ENCODE measurements at places on chromosomes 2 and 18.

DNA sequence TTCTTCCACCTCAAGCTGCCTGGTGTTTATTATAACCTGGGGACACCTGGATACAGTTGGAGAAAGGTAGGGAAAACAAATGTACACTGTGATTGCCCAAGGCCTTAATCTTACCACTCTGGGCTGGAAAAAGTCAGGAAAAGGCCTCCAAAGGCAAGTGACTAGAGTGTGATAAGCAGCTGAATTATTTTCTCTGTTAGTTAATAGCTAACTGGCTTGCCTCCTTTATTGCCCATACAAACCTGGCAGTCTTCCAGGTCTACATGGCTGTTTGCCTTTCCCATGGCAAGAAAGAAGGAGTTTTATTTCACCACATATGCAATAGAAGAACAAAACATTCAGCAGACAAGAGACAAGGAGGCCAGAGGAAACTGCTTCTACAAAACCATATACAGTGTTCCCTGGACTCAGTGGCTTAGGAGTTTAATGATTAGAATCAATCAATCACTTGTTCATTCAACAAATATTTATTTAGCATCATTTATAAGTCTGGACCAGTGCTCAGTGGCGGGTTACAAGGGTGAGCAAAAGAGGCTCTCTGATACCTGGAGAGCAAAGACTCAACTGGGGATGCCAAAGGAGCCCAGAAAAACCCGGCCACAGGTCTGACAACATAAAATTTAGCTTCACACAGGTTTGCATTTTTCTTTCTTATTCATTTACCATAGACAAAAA, 27.5 kb upstream of the SUCLG1 start:
- no peak for DNase-seq

GRCh38 chr2:75155115-75155514, 44.2 kb downstream of the TACR1 start:
- DNase-seq = no peak

DNA sequence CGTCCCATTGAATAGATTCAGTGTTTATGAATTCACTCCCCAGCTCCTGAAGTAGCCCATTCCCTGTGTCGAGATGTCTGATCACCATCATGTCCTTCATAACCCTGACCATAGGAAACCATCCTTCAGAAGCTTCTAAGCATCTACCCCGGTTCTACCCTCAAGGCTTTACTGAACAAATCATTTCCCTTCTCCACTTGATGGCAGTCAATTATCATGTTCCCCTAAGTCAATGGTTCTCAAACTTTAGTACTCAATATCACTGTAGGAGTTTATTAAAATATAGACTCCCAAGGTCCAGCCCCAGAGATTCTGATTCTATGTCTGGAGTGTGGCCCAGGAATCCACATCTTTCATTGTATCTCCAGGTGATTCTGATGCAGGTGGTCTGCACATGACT, 228.4 kb upstream of the SP5 start:
- DNase-seq = peak; percentile 10

DNA sequence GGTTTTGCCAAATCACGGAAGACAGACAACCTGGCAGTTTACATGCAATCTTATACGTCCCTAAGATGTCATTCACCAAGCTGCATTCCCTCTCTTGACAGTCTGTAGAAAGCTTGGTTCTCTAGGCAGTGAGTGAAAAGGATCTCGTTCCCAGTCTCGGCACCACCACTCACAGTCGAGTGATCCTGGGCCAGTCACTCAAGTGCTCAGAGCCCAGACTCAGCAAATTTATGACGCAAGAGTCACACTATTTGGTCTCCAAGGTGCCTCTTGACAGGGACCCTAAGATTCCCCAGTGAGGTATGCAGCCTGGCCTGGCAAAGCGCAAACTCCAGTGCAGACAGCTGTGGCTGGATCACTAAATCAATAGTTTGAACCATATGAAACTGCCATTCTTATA, 77.9 kb downstream of the EIPR1 start:
- DNase-seq = no peak

DNA sequence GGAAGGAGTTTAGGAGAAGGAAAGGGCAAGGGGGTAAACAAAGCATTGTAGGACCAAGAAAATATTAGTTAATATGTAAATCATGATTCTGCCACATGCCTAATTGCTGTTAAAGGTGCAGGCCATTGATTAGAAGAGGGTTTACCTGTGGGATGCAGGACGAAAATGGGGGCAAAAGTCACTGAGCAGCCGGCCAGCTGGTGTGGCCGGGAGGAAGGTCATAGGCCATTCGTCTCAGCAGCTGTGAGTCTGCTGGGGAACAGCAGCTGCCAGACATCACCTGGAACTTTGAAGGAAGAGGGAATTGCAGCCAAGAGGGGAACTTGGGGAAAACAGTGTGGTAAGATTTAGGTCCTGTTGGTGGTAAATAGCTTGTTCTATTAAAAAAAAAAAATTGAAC, 184.4 kb downstream of the DYSF start:
- no peak for DNase-seq

DNA sequence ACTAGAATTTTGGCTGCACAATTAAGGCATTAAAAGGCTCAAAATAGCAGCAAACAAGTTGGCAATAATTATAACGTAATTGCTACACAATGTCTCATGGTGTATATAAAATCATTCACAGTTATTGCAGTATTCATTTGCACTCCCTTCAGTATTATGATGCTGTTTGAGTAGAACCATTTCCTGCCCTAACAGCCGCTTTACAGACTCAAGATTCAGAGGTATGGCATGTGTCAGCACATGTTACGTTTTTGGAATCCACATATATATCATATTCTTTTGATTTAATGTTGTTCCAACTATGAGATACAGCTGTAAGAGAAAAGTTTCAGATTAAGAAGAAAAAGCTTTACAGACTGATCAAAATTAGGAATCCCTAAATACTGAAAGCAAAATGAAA, 56.3 kb upstream of the NCKAP5 start:
- DNase-seq = no peak

- DNase-seq = no peak
These were observed 326.2 kb upstream of the LRATD1 start for GRCh38 chr2:14306268-14306861.

DNA sequence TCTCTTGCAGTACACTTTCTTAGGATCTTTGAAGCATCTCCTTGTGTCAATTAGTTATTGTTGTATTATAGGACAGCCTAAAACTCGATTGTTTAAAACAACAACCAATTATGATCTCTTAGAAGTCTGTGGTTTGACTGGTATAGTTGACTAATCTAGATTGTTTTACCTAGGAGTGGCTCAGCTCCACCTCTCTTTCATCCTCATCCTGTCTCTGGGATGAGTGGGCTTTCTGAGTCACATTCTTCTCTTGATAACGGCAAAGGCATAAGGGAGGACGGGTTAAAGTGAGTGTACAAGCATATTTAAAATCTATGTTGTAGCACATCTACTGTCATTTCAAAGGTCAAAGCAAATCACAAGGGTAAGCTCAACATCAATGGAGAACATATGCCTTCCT, 102.3 kb upstream of the GULP1 start:
- no peak for DNase-seq

DNA sequence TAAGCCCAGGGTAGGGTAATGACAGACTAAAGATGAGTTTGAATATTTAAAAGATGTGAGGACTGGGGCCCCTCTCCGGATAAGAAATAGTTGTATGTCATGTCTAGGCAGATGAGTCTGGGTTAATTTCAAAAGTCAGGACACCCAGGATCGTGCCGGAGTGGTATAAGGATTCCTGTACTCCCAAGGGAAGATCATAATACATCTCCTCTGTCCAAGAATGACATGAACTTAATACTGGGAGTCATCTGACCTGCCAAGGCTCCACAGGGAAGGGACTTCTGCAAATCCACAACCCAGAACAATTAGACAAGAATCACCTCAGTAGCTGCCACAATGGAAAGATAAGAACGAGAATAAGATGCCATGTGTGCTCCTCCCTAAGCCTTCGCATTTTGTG, 17.1 kb downstream of the RPRM start:
- no peak for DNase-seq

DNA sequence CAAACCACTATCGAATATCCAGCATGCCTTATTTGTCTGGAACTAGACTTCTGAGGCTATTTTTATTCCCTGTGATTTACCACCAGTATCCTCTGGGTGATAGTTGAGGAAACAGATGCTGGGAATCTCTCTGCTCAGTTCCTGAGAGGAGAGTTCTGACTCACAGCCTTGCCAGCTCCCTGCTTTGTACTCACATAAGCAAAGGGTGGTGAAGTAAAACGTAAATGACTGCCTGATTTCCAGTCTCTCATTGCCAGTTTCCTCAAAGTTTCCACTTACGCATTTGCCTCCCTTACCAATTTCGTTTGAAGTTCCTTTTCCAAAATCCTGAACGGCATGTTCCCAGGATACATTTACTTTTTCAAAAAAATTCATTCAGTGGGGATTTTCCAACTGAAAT, 69.2 kb upstream of the HNRNPA3 start:
- no peak for DNase-seq

DNA sequence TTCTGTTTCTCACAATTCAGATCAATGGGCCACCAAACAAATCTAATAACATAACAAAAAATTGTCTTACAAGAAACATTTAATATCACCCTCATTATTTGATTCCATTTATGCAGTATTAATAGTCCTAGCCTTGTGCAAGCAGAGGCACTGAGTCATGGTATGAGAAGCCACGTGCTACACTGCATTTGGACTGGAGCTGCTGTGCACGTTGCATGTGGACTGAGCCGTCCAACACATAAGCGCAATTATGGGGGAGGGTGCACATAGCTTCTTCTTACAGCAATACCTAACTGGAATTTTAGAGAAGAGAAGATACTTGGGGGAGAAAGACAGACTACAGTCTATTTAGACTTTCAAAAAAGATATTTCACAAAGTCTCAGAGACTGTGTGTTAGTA, 329.6 kb upstream of the ID2 start:
- no peak for DNase-seq
